ENCODE measurements at places on chromosomes 1 and 21. TPM values are rescaled to one million over a fixed set of nuclear protein-coding genes. Genes with fewer than 3 reads are reported as not detected.

DNA sequence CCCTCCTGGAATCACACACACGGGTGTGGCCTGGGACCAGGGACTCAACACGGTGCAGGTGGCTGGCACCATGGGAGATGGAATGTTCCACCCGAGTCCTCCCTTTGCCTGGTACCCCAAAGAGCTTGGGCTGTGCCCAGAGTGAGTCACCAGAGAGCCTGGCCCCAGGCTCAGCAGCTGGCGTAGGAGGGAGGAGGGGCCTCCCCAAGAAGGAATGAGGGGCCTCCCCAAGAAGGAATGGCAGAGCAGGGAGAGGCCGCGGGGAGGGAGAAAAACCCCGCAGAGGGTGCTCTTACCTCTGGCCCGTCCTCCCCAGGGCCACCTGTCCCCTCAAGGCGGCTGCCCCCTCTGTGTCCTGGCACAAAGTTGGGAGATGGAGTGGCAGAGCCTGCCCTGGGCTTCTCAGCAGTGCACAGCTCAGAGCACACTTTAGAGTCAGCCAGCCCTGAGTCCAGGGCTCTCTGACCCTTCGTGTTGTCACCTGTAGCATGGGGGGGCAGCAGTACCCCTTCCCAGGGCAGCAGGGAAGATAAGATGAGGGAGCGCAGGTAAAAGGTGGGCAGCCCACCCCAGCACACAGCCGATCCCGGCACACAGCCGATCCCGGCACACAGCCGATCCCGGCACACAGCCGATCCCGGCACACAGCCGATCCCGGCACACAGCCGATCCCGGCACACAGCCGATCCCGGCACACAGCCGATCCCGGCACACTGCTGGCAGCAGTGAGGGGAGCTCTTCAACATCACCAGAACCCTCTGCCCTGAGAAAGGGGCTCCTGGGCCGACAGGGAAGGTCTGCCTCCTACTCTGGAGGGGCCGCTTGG is 20.2 kb upstream of the KCNAB2 start:
- DNase-seq, result peak; percentile 32

GRCh38 chr21:43923391-43923790 is 58.4 kb downstream of the AGPAT3 start:
- DNase-seq, result peak; percentile 38

DNA sequence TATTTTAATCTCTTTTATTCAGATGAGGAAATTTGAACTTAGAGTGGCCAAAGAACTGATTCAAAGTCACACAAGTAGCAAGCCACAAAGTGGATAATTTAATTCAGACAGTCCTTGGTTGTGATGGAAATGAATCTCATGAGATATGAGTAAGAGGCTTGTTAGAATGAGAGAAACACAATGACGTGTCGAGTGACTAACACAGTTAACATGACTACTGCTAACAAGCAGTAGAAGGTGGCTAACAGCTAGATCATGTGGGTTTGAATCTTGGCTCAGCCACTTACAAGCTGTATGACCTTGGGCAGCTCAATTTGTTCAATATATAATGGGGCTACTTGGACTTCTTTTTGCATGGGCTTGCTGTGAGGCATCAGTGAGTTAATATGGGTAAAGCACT is 104.5 kb upstream of the LMO4 start:
- peak; percentile 99 for DNase-seq

The FCRLB gene
- 14.5 TPM for total RNA-seq

The PROK1 gene
- total RNA-seq, result not detected

The SYF2 gene
- total RNA-seq, result 50.3 TPM
